ENCODE measurements at places on chromosomes 1 and 21. TPM values are rescaled to one million over a fixed set of nuclear protein-coding genes. Genes with fewer than 3 reads are reported as not detected.

- no peak for DNase-seq
Observed at GRCh38 chr1:150005606-150006005, 4.9 kb downstream of the OTUD7B start.

DNA sequence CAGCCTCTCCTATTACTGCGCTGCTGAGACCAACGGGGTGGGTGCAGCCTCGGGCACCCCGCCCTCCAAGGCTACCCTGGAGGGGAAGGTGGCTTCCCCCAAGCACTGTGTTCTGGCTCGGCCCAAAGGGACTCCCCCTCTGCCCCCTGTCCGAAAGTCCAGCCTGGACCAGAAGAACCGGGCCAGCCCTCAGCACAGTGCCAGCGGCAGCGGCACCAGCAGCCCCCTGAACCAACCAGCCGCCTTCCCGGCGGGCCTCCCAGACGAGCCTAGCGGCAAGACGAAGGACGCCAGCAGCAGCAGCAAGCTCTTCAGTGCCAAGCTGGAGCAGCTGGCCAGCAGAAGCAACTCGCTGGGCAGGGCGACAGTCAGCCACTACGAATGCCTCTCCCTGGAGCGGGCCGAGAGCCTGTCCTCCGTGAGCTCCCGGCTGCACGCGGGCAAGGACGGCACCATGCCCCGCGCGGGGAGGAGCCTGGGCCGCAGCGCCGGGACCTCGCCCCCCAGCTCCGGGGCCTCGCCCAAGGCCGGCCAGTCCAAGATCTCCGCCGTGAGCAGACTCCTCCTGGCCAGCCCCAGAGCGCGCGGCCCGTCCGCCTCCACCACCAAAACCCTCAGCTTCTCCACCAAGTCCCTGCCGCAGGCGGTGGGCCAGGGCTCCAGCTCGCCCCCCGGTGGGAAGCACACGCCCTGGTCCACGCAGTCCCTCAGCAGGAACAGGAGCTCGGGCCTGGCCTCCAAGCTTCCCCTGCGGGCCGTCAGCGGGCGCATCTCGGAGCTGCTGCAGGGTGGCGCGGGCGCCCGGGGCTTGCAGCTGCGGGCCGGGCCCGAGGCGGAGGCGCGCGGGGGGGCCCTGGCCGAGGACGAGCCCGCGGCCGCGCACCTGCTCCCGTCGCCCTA, 533.1 kb downstream of the KIF26B start:
- no peak for DNase-seq

DNA sequence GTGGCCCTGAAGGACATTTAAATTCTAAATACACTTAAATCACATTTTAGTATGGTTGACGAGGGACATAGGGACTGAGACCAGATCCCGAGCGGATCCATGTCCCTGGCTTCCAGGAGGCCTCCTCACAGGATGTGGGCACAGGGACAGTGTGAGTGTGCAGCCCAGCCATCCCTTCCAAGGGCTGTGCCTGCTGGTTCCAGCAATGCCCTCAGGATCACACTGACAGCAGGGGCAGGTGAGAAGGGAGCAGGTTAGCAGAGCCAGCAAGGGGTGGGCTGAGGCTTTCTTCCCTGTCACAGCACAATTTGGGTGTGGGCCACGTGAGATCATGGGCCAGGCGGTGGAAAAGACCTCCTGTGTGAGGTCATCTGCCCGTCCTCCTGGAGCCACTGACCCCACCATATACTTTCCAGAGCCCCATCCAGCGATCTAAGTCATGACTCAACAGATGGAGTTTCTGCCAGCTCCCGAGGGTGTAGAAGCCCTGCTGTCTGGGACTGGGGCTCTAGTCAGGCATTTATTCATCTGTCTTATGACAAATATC, 37.0 kb upstream of the PRSS38 start:
- DNase-seq: no peak

DNA sequence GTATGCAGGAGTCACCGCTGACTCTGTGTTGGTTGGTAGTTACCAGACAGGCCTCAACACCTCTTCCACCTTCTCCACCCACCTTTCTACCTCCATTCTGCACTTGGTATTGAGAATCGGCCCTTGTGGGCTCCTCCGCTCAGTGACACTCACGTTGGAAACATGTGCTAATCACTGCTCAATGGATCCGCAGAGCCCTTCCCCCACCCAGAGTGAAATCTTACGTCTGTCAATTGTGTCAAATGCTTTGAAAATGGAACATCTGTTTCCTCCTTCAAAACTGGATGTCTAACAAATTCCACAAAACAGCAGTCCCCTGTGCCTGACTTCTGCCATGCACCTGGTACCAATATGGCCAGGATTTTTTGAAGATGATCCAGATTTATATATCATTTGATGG, 65.5 kb upstream of the NRIP1 start:
- DNase-seq: no peak

- no peak for DNase-seq
Observed at GRCh38 chr1:49293016-49293415, 516.3 kb upstream of the BEND5 start.

DNA sequence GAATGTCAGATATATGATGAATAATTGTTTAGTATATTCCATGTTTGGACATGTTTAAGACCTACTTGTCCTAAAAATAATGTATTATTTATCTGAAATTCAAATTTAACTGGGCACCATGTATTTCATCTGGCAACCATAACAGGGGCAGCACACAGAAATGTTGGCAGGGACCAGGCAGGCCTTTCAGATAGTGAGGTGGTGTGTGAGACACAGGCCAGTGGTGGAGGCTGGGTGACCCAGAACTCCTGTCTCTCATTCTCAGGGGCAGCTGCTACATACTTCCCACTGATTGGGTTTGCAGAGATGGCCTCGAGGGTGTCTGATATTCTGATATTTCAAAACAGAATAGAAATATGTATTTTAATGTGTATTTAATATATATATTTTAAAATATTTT, 1.3 kb upstream of the FASLG start:
- DNase-seq: no peak

GRCh38 chr1:198667186-198667585, 28.3 kb downstream of the PTPRC start:
- no peak for DNase-seq

DNA sequence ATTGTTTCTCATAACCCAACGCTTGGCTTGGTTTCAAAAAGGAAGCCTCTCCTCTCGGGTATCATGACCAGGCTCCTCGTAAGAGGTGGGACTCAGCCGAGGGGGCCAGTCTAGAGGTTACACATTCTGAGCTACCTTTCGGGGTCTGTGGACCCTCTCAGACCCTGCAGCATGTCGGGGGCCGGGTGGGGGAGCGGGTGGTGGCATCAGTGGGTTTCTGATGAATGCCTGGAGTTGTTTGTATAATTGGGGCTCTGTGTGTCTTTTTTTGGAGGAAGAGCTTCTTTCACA, 229.3 kb downstream of the CAMTA1 start:
- no peak for DNase-seq

- no peak for DNase-seq
Observed at GRCh38 chr1:178051071-178051470, 42.8 kb upstream of the RASAL2 start.

SLC30A10 gene
- total RNA-seq: not detected

ATG4C gene
- total RNA-seq: 10.2 TPM

OR10R2 gene
- total RNA-seq: not detected

MIER1 gene
- 51.8 TPM for total RNA-seq

Measured in activated CD4-positive, alpha-beta T cell treated with anti-CD3 and anti-CD28 coated beads, Interleukin-2, amount 10 ng/mL, durations not matched to agents 24 days and 14 days (primary cell).